ENCODE measurements at places on chromosomes 5 and 9. TPM values are rescaled to one million over a fixed set of nuclear protein-coding genes. Genes with fewer than 3 reads are reported as not detected.

- no peaks in the 10 kb centered on the region for H3K4me1 ChIP-seq
- H3K27ac ChIP-seq, result no peak overlapping the region
- no peaks in the 10 kb centered on the region for H3K27me3 ChIP-seq
- no peak overlapping the region for H3K4me3 ChIP-seq
- peaks cover 22% of the 10 kb centered on the region for H3K36me3 ChIP-seq
- no peak for DNase-seq
These were observed 74.8 kb downstream of the HABP4 start for GRCh38 chr9:96524764-96525163.

- peaks cover 32% of the 10 kb centered on the region for H3K36me3 ChIP-seq
- H3K4me1 ChIP-seq, result peaks cover 3% of the 10 kb centered on the region
- H3K4me3 ChIP-seq, result no peak overlapping the region
- H3K27me3 ChIP-seq, result no peaks in the 10 kb centered on the region
- DNase-seq, result no peak
These were observed 154.4 kb downstream of the ZSWIM6 start for GRCh38 chr5:61486476-61486875.

GRCh38 chr5:77776554-77777206, 541 bp upstream of the TBCA start:
- H3K4me3 ChIP-seq, result peak overlapping the region; percentile 95
- DNase-seq, result no peak
- peaks cover 18% of the 10 kb centered on the region for H3K36me3 ChIP-seq
- H3K4me1 ChIP-seq, result peaks cover 38% of the 10 kb centered on the region

- H3K36me3 ChIP-seq, result no peaks in the 10 kb centered on the region
These were observed 15.0 kb upstream of the PIP5K1B start for GRCh38 chr9:68690088-68690487.

DNA sequence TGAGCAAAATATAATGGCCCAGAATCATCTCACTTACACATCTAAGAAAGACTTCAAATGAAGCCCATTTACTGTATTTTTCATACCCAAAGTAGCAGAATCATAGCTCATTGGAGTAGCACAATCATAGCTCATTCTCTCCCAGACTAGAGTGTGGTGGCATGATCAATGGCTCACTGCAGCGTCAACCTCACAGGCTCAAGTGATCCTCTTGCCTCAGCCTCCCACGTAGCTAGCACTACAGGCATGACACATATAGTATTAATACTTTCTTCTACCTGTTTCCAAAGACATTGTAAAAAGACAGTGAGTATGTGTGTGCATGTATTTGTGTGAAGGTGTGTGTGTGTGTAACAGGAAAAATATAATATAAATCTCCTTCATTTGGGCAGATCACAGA, 1247.9 kb upstream of the ACO1 start:
- DNase-seq, result no peak
- H3K4me3 ChIP-seq, result no peak overlapping the region
- no peak overlapping the region for H3K27ac ChIP-seq
- H3K4me1 ChIP-seq, result no peaks in the 10 kb centered on the region
- H3K27me3 ChIP-seq, result no peaks in the 10 kb centered on the region

DNA sequence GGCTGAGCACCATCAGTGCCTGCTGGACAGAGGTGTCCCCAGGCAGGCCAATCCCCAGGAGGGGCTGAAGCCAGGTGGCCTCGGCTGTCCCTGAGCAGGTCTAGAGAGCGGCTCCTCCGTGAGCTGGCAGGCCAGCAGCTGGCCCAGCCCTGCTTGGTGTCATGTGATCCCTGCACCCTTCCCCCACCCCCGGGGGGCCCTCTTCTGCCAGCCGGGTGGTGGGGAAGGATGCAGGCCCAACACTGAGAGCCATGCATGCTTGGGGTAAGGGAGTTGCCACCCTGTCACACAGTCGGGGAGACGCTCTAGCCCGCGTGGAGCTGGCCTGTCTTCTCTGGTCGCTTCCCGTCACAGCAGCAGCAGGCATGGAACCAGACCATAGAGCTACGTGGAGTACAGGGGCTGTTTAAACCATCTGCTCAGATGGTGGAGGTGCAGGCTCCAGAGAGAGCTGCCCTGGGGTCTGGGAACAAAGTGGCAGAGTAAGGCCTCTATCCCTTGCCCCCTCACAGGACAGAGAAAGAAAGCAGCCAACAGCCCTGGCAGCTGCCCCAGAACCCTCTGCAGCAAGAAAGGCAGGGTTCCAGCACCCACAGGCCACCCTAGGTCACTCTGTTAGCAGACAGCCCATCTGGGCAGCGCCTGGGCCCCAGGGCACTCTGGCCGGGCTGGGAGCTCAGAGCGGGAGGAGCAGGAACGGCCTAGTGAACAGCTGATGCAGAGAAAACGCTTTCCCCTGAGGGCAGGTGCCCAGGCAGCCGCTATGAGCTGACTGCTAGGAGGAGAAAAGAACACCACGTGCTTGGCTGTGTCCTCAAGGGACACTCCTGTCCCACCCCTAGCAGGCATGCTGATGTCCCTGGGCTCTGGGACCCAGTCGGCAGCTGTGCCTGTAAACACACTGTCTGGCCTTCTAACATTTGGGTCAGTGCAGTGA, 6.8 kb downstream of the RALGDS start:
- peaks cover 62% of the 10 kb centered on the region for H3K4me1 ChIP-seq
- H3K4me3 ChIP-seq, result peak overlapping the region; percentile 57
- peak overlapping the region; percentile 66 for H3K27ac ChIP-seq
- no peak for DNase-seq

DNA sequence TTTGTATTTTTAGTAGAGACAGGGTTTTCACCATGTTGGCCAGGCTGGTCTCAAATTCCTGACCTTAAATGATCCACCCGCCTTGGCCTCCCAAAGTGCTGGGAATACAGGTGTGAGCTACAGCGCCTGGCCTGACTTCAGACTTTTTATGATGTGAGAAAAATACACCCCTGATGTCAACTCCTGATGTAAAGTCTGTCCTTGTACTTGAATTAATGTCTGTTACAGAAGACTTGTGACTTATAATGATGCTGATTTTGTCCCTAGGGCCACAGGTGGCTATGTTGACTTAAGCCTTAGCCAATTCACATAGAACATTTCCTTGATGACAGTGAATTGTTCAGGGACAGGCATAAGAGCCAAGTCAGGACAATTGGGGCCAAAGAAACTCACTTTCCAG, 42.5 kb upstream of the MELK start:
- H3K27ac ChIP-seq, result no peak overlapping the region
- no peak overlapping the region for H3K4me3 ChIP-seq
- H3K27me3 ChIP-seq, result no peaks in the 10 kb centered on the region
- H3K36me3 ChIP-seq, result no peaks in the 10 kb centered on the region
- no peak for DNase-seq
- no peaks in the 10 kb centered on the region for H3K4me1 ChIP-seq

DNA sequence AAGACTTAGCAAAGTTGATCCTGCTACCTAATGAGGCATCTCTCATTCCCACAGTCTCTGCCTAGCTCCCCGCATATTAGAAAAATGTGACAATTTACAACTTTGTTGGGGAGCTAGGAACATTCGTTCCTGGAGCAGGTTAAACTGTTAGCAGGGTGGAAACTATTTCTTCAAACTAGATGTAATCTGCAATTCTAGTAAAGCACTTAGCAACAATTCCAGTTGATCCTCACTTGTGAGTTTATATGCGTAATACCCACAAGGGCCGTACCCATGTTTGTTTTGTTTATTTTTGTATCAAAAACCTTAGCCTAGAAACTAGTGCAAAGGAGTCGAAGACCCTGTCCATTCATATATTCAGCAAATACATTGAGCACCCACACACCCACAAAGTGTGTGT, 175.8 kb upstream of the DMAC1 start:
- no peaks in the 10 kb centered on the region for H3K36me3 ChIP-seq
- peak overlapping the region; percentile 88 for H3K27ac ChIP-seq
- no peak for DNase-seq
- H3K27me3 ChIP-seq, result no peaks in the 10 kb centered on the region
- peak overlapping the region; percentile 42 for H3K4me3 ChIP-seq

DNA sequence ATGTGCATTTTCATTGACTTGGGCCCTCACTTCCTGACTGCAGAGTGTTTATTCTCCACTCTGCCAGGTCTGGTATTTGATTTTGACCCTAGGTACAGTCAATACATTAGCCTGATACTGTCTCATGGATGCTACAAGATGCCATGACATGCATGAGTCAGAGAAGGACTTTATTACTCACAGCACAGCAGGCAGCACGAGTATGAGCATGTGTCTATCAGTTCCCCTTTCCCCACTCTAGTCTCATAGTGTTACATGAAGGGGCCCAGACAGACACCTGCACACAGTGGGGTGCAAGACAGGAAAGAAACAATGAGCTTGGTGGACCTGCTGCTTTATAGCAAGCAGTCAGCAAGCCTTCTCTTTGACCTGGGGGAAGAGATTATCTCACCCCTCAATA, 19.6 kb downstream of the ITGA2 start:
- H3K4me1 ChIP-seq, result no peaks in the 10 kb centered on the region
- H3K4me3 ChIP-seq, result no peak overlapping the region
- H3K27me3 ChIP-seq, result peaks cover 2% of the 10 kb centered on the region
- no peak overlapping the region for H3K27ac ChIP-seq

DNA sequence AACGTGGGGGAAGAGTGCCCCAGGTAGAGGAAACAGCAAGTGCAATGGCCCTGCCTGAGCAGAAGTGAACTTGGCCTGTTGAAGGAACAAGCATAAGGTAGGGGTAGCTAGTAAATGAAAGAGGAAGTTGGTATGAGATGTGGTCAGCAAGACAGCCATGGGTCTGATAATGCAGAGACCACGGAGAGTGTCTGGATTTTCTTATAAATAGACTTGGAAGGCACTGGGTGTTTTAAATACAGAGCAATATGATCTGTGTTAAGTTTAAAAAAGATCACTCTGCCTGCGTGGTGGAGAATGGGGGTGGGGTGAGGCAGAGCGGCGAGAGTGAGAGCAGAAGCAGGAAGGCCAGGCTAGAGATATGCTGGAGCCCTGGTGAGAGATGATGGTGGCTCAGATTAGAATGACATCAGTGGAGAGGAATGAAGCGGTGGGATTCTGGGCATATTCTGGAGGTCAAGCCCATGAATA, 4.2 kb downstream of the ADAM19 start:
- peak; percentile 42 for DNase-seq
- H3K27ac ChIP-seq, result peak overlapping the region; percentile 95
- peak overlapping the region; percentile 99 for H3K4me3 ChIP-seq
- peaks cover 63% of the 10 kb centered on the region for H3K36me3 ChIP-seq

GRCh38 chr9:99112750-99113413, 8.0 kb downstream of the TGFBR1 start:
- peaks cover 80% of the 10 kb centered on the region for H3K4me1 ChIP-seq
- no peaks in the 10 kb centered on the region for H3K27me3 ChIP-seq
- peak overlapping the region; percentile 11 for H3K4me3 ChIP-seq
- peak overlapping the region; percentile 74 for H3K27ac ChIP-seq

DNA sequence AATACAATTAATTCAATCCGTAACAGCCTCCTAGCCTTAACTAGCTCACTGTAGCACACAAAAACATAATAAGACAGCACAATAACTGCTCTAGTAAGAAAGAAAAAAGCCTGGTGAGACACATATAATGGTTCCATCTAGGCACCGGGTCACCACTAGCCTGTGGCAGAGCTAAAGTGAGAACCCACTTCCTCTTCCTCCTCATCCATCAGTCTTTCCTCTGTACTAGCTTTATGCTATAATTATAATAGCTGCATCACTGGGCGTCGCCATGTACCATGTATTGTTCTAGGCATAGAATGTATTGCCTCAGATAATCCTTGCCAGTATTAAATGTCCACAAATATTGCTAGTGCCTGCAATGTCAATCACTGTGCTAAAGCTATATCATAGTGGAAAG, 23.1 kb downstream of the ADRB2 start:
- peaks cover 10% of the 10 kb centered on the region for H3K36me3 ChIP-seq
- no peak overlapping the region for H3K4me3 ChIP-seq
- H3K27me3 ChIP-seq, result no peaks in the 10 kb centered on the region
- no peak overlapping the region for H3K27ac ChIP-seq

- H3K27me3 ChIP-seq, result no peaks in the 10 kb centered on the region
- H3K27ac ChIP-seq, result peak overlapping the region; percentile 94
- DNase-seq, result no peak
- peaks cover 29% of the 10 kb centered on the region for H3K36me3 ChIP-seq
- H3K4me3 ChIP-seq, result peak overlapping the region; percentile 97
These were observed 500 bp downstream of the URM1 start for GRCh38 chr9:128371630-128372117.

DNA sequence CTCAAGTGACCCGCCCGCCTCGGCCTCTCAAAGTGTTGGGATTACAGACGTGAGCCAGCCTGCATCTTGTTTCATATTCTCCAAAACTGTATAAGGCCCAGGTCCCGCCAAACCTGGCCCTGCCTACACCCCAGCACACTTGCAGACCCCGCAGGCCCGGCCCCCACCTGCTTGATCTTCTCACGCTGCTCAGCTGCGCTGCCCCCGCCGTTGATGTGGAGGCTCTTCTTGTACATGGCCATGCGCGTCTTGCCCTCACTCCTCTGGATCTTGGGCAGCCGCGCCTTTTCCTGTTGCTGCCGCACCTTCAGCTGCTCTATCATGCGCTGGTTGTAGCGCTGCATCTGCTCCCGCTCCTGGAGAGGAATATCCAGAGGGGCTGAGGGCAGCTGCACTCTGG, 49.0 kb upstream of the FBXW11 start:
- no peaks in the 10 kb centered on the region for H3K4me1 ChIP-seq
- no peak overlapping the region for H3K27ac ChIP-seq
- no peak overlapping the region for H3K4me3 ChIP-seq
- DNase-seq, result no peak
- H3K27me3 ChIP-seq, result no peaks in the 10 kb centered on the region
- peaks cover 86% of the 10 kb centered on the region for H3K36me3 ChIP-seq

- peaks cover 34% of the 10 kb centered on the region for H3K4me1 ChIP-seq
- H3K27me3 ChIP-seq, result no peaks in the 10 kb centered on the region
- DNase-seq, result no peak
- H3K27ac ChIP-seq, result no peak overlapping the region
These were observed 1.7 kb upstream of the TOPORS start for GRCh38 chr9:32554107-32554506.

GRCh38 chr9:77475641-77476473, 172.3 kb downstream of the GNA14 start:
- no peaks in the 10 kb centered on the region for H3K27me3 ChIP-seq
- H3K27ac ChIP-seq, result no peak overlapping the region
- H3K4me3 ChIP-seq, result no peak overlapping the region
- peaks cover 8% of the 10 kb centered on the region for H3K4me1 ChIP-seq
- DNase-seq, result no peak
- H3K36me3 ChIP-seq, result no peaks in the 10 kb centered on the region

DNA sequence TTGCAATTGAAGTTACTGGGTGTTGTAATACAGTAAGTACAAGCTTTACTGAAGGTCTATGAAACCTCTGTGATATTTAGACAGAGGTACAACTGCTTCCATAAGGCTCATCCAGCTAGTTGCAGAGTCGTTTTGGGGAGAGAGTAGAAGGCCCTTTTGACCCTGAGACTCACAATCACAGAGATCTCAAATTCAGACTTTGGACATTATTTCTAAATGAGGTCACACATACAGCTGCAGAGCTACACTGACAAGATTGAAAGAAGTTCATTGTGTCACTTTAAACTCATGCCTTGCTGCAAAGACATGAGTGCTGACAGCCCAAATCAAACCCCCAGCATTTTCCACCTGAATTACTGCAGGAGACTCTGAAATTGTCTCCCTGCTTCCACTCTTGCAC, 205.9 kb upstream of the TMEM161B start:
- DNase-seq, result no peak
- H3K4me1 ChIP-seq, result no peaks in the 10 kb centered on the region
- no peak overlapping the region for H3K27ac ChIP-seq
- H3K27me3 ChIP-seq, result peaks cover 10% of the 10 kb centered on the region

Gene SLC45A2
- not detected for total RNA-seq

Gene AGXT2
- total RNA-seq, result not detected

Gene PAEP
- total RNA-seq, result not detected

Gene TNFAIP8
- total RNA-seq, result 149 TPM

Gene LAMC3
- not detected for total RNA-seq

Gene TAS2R1
- total RNA-seq, result not detected

Gene ANKDD1B
- 0.37 TPM for total RNA-seq

Gene NR5A1
- not detected for total RNA-seq

Gene WNT8A
- not detected for total RNA-seq

Gene PTGS1
- 8.9 TPM for total RNA-seq

Gene DBH
- total RNA-seq, result not detected
